ENCODE measurements at places on chromosomes 1 and 21.

DNA sequence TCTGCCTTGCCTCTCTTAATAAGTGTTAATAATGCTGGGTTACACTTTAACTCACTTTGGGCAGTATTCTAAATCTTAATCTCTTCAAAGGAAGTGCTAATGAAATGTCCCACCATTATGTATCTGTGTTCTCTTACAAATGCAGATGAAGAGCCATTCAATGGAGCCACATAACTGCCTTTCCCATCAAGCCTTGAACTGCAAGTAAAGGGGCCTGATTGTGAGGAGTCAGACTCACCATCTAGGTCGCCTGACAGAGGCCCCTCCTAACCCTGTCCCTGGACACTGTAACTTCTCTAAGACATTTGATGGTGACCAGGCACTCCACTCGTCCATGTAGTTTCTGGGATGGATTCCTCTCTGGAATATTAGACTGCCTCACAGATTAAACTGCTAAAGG lies 329.4 kb downstream of the KIF26B start:
- DNase-seq = no peak

DNA sequence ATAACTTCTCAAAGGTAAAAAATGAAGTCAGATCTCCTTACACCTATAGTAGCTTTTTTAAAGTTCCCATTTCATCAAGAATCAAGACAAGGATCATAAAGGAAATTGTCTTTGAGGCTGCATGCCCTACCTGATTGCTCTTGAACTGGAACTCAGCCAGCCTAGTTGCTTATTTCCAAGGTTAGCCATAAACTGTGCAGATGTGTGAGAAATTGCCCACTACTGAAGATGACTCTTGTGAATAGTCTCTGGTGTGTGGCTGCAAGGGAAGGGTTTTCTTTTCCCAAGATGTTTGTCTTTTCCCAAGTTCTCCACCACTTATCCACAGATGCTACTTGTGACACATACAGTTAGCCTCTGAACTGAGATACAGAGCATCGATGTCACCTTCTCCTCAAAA lies 81.7 kb upstream of the DUSP10 start:
- no peak for DNase-seq

DNA sequence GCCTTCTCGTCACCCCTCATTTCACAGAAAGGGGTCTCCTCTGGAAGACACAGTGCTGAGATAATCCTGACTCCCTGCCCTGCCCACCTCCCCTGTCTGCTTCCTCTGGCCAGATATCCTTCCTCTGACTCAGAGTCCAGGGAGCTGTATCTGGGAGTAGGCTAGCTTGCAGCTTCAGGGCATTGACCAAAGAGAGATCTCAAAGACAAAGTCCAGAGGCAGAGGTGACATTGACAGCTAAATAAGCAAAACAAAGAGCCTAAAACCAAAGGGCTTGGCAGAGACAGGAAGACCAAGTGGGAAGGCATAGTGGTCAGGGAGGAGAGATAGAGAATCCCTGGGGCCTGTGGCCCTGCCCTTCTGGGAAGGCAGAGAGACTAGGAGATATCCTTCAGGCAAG lies 64.9 kb downstream of the TNR start:
- DNase-seq = no peak

GRCh38 chr1:84675106-84675505 lies 15.2 kb downstream of the SSX2IP start:
- no peak for DNase-seq

DNA sequence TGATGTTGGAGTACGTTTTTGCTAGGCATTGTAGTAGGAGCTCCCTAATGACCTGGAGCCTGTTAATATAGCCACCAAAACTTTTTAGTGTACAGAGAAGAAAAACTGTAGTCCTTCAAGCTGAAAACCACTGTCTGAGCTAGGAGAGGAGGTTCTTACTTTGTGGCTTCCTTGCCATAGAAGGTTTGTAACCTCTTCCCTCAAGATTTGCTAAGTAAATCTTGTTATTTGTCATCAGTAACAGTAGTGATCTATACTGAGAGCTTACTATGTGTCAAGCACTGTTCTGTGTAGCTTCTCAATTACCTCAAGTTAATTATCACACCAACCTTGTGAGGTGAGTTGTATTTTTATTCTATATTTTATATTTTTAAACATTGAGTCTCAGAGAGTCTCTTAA lies 21.2 kb upstream of the LRRC8C start:
- DNase-seq = no peak

DNA sequence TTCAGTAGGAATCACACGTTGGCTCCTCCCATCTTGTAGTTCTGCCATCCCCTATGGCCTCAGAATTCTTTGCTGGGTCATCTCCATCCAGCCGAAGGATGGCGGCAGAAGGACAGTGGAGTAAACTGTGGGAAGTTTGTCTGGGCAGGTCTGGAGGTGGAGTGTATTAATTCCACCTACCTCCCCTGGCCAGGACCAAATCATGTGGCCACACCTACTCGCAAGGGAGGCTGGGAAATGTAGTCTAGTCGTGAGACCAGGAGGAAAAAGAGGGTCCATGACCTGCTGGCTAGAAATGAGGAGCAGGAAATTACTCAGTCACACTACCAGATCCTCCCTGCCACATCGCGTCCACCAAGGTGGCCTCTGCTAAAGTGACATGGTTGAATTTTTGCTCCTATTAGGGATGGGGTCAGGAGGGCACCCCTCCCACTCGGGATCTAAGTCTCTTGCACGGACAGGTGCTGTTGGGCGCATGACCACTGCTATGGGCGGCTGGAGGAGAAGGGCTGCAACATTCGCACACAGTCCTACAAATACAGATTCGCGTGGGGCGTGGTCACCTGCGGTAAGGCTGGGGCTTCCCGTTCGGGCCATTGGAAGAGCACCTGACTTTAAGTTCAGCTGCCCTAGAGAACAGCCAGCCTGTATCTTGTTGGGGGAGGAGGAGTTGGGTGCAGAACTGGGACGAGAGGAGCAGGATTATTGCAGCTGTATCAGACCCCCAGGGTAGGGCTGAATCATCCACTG lies 19.5 kb downstream of the PLA2G5 start:
- DNase-seq = no peak

GRCh38 chr1:175984057-175984812 lies 222.9 kb downstream of the COP1 start:
- no peak for DNase-seq

- DNase-seq = no peak
These were observed 13.5 kb upstream of the LORICRIN start for GRCh38 chr1:153246018-153246417.

DNA sequence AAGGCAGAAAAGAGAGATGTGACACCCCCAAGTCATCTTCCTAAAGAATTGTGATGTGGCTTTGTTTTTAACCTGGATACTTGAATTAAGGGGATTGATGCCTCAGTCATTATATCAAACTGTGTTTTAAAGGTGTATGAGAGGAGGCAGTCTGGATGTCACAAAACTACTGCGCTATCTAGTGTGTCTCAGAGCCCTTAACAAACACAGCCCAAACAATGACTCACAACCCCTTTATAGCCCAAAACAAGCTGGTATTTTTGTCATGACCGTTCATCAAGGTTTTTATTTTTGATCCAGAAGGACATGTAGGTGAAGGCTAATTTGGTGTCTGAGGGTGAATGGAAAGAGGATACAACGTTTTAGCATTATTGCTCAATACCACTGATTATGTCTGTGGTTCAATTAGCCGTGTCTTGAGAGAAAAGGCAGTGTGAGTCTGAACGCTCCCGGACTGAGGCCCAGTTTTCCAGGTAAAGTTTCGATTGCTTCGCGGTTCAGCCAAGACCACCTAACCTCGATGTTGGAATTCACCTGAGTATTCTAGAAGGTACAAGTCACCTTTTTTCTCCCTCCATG lies 71.6 kb downstream of the SGIP1 start:
- no peak for DNase-seq

DNA sequence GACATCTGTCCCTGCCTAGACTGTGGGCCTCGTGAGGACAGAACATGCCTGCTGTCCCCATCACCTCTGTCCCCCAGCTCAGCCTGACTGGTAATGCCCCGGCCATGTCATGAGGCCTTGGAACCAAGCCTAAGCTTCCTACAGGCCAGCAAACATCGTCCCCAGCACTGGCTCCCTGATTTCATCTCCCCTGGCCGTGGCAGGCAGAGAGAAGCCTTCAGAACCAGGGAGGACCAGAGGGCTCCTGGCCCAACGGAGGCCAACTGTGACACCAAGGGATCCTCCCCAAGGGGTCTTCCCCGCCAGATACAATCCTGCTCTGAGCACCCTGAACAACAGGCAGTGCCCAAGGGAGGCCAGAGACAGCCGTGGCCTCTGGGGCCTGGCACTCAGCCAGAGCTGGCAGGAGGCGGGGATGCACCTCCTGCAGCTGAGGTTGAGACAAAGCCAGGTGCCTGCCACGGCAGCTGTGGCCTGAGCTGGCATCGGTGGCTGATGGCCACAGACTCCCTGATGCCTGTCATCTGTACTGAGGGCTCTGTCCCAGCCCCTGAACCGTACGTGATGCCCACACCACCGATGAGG lies 9.9 kb upstream of the NPHP4 start:
- no peak for DNase-seq

DNA sequence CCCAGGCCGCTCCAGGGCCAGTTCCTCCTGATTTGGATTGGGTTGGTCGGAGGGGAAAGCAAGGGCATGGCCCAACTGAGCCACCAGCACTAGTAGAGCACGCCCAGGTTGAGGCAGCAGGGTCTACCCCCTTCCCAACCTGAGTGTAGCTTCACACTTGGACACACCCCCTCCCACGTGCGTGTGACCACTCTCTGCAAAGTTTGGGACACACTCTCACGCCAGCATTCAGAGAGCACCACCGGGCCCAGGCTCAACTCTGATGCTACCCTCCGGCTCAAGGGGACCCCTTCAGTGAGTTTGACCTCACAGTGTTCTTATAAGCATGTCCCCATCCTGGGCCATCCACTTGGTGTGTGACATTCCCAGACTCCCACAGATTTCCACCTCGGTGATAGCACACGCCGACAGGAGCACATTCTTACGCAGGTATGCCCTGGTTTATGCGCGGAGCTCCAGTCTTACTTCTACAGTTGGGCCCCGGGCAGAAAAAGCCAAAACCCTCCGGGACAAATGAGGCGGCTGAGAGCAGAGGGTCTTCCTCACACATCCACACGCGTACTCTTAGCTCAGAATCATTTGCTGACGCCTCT lies 3.0 kb upstream of the DMRTA2 start:
- no peak for DNase-seq

GRCh38 chr1:205310976-205311704 lies 10.4 kb downstream of the NUAK2 start:
- DNase-seq = no peak

DNA sequence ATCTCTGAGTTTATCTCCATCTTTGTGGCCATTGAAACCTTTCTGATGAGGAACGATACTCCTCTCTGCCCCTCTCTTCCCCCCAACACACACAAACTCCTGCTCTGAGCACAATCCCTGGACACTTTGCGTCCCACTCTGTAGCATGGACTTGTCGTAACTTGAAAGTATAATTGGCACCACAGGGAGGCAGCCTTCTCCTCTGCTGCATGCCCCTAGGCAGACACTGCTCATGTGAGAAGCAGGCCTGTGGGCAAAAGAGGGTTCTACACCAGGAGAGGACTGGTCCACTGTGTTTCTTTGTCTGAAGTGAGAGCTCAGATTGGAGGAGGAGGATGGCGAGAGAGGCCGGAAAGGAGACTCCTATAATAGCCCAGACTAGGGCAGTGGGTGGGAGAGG lies 3.8 kb upstream of the PARS2 start:
- DNase-seq = no peak

GRCh38 chr1:237383791-237384190 lies 341.8 kb downstream of the RYR2 start:
- no peak for DNase-seq

DNA sequence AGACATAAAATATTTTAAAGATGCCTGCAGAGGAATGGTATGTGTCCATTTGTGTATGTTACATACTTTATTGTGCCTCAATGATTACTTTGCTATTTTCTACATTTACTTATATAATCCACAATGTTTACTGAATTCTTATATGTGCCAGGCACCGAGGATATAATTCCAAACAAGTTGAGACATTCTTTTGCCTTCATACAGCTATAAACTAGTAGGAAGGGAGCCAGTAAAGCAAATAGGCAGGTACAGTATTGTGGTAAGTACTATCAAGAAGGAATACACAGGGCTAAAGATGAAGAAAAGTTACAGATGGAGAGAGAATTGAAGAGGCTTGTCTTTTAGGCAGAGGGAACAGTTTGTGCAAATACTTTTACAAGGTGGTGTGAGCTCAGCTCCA lies 131.6 kb downstream of the DISP1 start:
- DNase-seq = no peak

DNA sequence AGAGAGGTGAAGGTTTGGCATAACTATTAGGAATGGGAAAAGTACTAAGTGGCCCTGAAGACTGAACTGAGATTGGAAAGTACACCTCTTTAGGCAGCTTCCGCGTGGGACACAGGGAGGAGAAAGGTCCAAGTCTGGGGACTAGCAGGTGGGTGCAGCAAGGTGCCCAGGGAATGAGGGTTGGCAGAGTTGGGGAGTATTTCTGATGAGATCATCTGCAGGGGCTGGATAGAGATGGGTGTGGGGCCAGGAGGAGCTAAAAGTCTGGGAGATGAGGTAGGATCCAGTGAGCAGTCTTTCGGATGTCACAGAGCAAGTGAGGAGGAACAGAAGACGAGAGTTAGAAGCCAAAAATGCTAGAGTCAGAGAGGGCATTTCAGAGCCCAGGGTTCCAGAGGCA lies 36.1 kb downstream of the CDCA8 start:
- DNase-seq = no peak

GRCh38 chr1:24437631-24438396 lies 22.2 kb downstream of the NIPAL3 start:
- no peak for DNase-seq

GRCh38 chr1:236102611-236103010 lies 37.7 kb upstream of the NID1 start:
- DNase-seq = no peak

DNA sequence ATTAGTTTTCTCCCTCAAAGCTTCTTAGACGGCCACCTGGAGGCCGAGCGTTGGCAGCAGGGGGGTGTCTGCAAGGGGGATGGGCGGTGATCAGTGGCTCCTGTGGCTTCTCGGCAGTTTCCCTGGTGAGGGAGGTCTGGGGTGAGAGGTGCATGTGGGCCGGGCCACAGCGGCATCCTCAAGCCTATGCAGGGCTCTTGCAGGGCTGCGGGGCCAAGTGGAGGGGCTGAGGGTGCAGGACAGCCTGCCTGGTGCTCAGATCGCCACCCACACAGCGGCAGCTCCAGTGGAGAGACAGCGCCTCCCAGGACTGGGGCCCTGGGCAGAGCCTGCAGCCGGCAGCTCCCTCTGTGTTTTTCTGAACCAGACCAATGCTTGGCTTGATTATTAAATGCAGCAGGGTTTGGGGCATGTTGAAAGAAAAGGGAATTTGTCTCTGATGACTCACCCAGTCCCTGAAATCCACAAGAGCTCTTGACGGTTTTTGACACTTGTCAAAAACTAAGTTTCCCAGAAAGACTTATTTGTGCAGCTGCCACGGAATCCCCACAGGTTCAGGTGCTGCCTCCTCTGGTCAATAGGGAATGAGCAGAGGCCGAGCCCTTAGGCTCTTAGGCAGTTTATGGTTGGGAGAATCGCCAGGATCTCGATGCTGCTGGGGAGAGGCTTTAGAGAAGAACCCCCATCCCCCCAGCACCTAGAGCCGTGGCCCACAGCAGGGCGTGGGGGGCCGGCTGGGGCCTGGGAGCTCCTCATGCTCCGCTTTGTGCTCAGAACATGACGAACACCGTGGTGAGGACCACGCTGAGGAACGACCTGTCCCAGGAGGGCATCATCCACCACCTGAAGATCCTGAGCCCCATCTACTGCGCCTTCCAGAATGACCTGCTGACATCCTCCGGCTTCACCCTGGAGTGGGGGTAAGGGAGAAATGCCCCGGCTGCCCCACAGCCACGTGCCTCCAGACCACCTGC lies 54.7 kb downstream of the UMODL1 start:
- DNase-seq = no peak

Measured in activated effector memory CD4-positive, alpha-beta T cell treated with Interleukin-2 at 50 U/mL for 16 hours (primary cell).